Tibial nerve (tissue), 4 donors: ENCODE measurements at places on chromosomes 11 and 22.

DNA sequence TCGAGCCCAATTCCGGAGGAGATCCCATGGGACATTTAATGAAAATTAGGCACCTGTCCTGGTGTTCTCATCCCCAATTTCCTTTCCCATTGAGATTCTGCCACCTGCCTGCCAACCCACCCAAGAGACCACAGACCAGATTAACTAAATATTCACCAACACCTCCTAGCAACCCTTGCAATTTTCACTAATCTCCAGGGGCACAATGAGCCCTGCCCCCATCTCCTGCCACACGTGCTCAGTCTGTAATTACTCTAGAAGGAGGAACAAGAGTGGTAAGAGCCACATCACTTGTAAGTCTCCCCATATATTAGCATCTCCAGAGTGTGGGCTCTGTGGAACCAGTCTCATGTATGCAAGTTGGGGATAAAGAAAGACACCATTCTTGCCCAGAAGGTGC lies 38.0 kb downstream of the IL18BP start:
- no peak for DNase-seq

- DNase-seq: no peak
These were observed 32.0 kb upstream of the YWHAH start for GRCh38 chr22:31912407-31912743.

DNA sequence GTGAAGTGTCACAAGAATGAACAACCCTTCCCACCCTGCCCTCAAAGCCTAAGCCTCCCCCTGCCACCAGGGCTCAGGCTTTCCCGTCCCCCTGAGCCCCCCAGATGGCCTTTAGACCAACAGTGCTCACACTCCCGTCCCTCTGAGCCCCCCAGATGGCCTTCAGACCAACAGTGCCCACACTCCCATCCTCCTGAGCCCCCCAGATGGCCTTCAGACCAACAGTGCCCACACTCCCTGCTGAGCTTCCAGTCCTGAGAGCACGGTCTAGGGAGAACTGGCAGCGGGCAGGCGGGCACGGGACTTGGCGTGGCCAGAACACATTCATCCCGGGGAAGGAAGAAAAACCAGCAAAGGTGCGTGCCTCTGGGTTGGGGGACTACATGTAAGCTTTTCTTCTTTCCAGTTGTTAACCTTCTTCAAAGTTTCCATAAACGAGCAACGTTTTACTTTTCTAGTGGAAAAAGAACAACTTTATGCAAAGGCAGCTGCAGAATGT lies 2.5 kb downstream of the MRGPRG start:
- no peak for DNase-seq

- no peak for DNase-seq
These were observed 23.6 kb downstream of the FLI1 start for GRCh38 chr11:128717516-128717915.

- DNase-seq: peak; percentile 53
These were observed 11.6 kb upstream of the PDE2A start for GRCh38 chr11:72685560-72686480.

DNA sequence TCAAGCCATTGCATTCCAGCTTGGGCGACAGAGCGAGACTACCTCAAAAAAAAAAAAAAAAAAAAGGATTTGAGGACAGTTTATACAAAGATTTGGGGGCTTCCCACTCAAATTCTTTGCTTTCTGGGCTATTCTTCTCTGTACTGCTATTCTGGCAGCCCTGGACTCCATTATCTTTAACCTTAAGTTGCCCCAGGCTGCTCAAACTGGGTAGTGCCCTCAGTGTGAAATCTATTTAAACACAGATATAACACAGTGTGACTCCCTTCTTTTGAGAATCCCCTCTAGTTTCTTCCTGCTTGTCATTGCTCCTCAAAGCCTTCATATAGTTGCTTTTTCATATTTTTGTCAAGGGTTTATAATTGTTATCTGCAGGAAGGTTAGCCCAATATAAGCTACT lies 49.5 kb upstream of the WEE1 start:
- DNase-seq: no peak

GRCh38 chr11:3148990-3149851 lies 15.9 kb downstream of the OSBPL5 start:
- no peak for DNase-seq

DNA sequence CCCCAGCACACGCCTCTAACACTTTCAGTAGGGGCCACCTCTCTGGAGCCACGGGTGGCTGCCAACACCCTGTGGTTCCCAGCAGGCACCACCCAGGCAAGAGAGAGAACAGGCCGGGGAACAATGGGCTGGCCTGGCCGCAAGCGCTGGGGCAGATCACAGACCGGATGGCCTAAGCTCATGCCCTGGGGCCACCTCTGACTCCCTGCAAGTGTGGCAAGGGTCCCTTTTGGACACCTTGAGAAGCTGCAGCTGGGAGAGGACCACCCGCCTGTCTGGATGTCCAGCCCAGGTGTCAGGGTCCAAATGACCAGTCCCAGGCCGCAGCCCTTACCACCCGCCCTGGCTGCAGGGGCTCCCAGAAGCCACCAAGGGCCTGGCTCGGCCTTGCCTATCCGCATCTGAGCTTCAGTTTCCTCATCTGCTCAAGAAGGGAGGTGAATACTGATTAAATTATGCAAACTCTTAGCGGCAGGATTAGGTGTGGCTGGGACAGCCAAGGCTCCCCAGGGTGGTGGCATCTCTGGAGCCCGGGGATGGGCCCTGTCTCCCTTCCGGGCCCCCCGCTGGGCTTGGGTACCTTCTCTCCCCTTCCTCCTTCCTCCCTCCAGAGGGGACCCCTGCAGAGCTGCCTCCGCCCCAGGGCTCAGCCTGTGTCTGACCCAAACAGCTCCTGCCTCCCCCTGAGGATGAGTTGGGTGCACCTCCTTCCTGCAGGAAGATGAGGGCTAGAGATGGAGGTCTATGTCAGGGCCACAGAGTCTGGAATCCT lies 785 bp upstream of the SUSD2 start:
- DNase-seq: no peak

DNA sequence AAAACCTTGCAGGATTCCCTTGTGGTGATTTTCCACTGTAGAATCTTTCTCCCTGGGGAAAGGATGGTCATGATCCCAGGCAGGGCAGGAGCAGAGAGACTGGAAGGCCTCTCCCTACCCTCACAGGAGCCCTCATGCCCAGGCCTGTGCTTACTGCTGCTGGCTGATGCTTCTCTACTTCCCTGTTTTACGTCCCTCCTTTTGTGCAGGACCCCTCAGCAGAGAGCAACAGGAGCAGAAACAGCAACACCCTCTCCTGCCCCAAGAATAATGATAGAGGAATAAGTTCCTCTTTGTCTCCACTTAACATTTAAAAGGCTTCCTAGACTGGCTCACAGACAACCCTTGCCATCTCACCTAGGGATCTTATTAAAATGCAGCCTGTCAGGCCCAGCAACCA lies 3.6 kb downstream of the ISX start:
- no peak for DNase-seq
